ENCODE measurements at places on chromosomes 6 and 20.
A peak's percentile ranks its signal among the peaks of the same experiment; 100 is the strongest.

DNA sequence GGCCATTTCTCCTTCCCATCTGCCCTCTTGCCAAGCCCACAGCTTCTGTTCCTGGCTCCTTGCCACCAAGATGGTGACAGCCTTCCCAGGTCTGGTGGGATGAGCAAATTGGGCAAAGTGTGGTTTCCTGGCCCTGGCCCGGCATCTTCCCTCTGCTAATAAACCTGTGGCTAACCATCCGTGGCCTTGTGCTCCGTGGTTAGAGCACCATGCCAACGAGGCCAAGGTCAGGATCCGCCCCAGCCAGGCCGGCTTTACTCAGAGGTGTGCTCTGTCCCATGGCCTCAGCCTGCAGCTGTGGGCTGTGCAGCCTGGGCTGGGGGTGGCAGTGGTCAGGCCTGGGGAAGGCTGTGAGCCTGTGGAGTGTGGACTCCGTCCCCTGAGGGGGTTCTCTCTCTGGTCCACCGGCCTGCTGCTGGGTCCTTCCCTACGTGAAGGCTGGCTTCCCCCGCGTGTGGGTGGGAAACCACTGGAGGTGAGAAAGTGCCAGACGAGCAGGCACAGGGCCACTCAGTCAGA lies 117.4 kb downstream of the VEGFA start:
- DNase-seq = no peak

DNA sequence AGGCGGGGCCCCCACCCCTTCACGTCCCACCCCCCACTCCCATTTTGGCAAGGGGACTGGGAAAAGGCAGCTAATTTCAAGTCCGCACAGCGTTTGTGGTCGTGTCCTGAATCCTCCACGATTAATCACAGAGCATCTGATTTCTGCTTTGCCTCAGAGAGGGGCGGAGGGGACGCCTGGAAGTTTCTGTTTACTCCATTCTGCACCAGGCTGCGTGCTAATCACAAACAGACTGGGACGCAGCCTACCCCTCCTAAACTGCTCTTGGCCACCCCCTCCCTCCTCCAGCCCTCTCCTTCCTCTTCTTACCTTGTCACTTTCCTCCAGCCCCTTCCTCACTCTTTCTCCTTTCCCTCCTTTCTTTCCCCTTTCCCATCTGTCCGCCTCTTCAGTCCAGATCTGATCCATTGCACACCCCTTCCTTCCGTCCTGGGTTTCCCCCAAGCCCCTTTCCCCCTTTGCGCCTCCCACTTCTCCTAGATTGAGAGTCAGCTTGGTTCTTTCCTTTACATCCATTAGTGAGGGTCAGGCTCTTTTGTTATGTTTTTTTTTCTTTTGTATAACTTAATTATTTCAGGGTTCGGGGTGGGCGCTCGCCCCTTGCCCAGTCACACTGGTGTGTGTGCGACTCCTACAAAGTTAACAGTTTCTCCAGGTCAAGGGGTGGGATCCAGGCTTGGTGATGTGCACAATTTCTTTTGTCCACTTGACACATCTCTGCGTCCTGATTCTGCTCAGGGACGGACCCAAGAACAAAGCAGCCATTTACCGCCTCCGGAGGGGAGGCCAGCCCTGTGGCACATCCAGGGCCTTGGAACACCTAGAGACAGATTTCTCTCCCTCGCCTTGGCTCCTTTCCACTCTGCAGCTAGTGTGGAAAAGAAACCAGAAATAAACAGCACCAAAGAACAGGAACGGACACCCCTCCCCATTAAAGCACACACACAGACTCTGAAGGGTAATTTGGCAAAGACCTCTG lies 520 bp upstream of the RIPOR3 start:
- no peak for DNase-seq

DNA sequence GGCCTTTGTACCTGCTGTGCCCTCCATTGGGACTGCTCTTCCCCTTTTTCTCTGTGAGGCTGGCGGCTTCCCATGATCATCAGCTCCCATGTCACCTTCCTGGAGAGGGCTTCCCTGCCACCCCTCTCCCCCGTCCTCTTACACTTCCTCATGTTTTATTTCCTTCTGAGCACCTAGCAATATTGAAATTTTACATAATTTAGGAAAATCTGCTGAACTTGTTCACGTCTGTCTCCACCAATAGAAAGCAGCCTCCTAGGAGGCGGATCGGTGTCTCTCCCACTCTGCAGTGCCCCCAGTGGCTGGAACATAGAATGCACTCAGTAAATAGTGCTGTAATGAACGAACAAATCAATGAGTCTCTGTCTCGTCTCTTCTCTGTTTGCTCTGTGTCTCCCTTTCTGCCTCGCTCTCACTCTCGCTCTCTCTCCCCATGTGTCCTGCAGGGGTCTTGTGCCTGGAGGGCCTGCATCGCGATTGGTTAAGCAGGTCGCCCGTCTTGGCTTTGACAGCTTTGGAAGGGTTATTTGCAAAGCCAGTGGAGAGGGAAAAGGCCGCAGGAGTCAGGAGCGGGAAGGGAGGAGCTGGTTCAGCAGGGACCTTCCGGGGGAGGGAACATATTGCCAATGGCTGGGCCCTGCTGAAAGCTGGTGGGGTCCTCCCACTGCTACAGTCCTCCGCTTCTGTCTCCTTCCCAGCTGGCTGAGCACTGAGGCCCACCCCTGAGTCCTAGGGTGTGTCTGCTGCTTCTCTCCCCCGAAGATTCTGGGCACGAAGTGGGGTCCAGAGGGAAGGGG lies 12.1 kb upstream of the OCSTAMP start:
- peak; percentile 75 for DNase-seq

GRCh38 chr6:22147921-22148776 lies 148.7 kb downstream of the PRL start:
- peak; percentile 74 for DNase-seq

GRCh38 chr6:1287103-1287591 lies 24.8 kb upstream of the FOXQ1 start:
- DNase-seq = no peak
